Endothelial cell of umbilical vein (primary cell): ENCODE measurements at places on chromosomes 16 and 17.

DNA sequence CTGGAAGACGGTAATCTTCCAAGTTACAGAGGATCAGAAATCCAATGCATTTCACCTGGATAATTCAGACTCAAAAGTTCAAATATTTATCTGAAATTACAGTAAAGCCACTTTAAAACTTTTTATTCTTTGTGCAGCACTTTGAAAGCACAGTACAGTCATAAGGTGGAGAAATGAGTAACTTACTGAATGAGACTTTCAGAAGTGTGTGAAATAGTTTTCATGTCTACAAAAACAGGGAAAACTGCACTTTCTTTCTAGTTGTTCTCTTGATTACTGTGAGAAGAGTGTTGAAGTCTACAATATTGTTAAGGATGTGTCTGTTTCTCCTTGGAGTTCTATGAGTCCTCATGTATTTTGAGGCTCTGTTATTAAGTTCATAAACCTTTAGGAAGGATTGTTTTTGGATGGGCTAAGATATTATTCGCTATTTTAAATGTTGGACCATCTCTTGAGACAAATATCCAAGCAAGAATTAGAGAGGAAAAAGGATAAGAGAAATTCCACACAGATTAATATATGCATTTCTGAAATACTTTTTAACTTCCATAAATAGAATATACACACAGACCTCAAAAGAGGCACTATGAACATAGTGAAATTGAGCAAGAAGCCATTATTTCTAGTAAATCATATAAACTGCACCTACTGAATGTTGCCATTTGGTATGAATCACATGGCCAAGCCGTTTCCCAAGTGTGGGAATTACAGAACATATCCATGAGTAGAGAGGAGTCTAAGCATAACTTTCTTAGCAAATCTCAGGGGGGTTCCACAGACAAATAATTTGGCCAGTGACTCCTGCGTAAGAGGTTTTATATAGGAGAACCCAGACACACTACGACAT lies 83.6 kb upstream of the PLEKHM1 start:
- no peaks in the 10 kb centered on the region for H3K4me1 ChIP-seq
- no peak for DNase-seq
- H3K4me3 ChIP-seq = no peak overlapping the region

GRCh38 chr16:56400458-56400857 lies 24.9 kb downstream of the AMFR start:
- peaks cover 13% of the 10 kb centered on the region for H3K36me3 ChIP-seq
- H3K4me1 ChIP-seq = no peaks in the 10 kb centered on the region
- no peak overlapping the region for H3K27ac ChIP-seq
- H3K4me3 ChIP-seq = no peak overlapping the region
- no peaks in the 10 kb centered on the region for H3K27me3 ChIP-seq

DNA sequence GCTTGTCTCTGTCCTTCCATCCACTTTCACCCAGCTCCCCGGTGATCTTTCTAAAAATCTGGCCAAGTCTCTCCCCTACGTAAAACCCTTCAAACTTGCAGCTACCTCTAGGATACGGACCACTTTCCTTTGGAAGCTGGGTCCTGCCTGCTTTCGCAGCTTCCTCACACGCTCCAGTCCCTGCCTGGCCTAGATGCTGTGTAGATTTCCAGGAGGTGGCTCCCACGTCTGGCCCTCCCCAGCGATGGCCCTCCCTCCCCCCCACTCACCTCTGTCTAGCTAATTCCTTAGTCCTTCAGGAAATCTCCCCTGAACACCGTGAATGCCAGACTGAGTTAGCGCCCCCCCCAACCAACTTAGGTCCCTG lies 579 bp upstream of the LRRC59 start:
- peaks cover 21% of the 10 kb centered on the region for H3K4me1 ChIP-seq
- H3K36me3 ChIP-seq = peaks cover 17% of the 10 kb centered on the region
- no peak for DNase-seq
- no peaks in the 10 kb centered on the region for H3K27me3 ChIP-seq
- no peak overlapping the region for H3K4me3 ChIP-seq
- H3K27ac ChIP-seq = no peak overlapping the region

DNA sequence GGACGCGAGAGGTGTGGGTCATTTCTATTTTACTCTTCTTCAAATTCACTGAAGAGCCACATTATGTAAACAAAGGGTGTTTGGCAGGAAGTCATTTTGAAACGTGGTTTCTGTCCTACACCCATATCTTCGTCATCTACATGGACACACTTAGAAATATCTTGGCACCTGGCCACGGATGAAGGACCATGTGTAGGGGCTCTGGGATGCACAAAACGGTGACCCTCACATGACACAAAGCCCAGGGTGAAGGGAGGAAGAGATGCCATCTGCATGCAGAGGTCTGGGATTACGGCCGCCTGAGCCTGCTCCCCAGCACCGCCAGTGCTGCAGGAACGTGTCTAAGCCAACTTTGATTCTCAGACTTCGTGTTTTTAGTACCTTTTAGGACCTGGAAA lies 130.2 kb upstream of the CHMP6 start:
- H3K27me3 ChIP-seq = no peaks in the 10 kb centered on the region
- H3K4me1 ChIP-seq = peaks cover 20% of the 10 kb centered on the region
- no peak for DNase-seq

DNA sequence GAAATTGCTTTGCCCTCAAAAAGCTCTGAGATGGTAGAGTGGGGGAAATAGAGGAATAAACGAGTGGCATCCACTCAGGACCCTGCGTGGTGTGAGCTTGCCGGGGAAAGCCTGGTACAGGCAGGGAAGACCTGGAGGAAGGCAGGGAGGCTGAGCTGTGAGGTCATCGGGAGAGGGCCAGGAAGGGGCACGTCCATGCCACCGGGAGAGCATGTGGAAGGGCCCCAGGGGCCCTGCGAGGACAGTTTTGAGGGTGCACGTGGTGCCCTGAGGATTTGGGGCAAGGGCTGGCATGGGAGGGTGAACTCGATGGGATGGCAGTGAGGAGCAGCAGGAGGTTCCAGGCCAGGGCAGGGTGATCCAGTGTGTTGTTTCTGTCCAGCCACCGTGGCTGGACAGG lies 56.3 kb upstream of the CBFA2T3 start:
- H3K27me3 ChIP-seq = peaks cover under 1% of the 10 kb centered on the region
- H3K4me1 ChIP-seq = no peaks in the 10 kb centered on the region
- no peak for DNase-seq
- H3K4me3 ChIP-seq = no peak overlapping the region
- H3K27ac ChIP-seq = no peak overlapping the region
